T-cell (primary cell): ENCODE measurements at places on chromosomes 5 and 9. TPM values are rescaled to one million over a fixed set of nuclear protein-coding genes. Genes with fewer than 3 reads are reported as not detected.

The SLC6A7 gene
- total RNA-seq: not detected

- H3K27me3 ChIP-seq: no peaks in the 10 kb centered on the region
- no peak overlapping the region for H3K27ac ChIP-seq
- no peaks in the 10 kb centered on the region for H3K4me1 ChIP-seq
- DNase-seq: no peak
- H3K36me3 ChIP-seq: no peaks in the 10 kb centered on the region
Observed at GRCh38 chr5:89450149-89450538, 567.2 kb upstream of the MEF2C start.

GRCh38 chr5:10756549-10756948, 4.5 kb downstream of the DAP start:
- no peak overlapping the region for H3K27ac ChIP-seq
- DNase-seq: no peak
- peaks cover 28% of the 10 kb centered on the region for H3K4me1 ChIP-seq
- peaks cover 4% of the 10 kb centered on the region for H3K36me3 ChIP-seq
- H3K4me3 ChIP-seq: no peak overlapping the region

GRCh38 chr9:70133253-70134208, 89.9 kb downstream of the MAMDC2 start:
- no peaks in the 10 kb centered on the region for H3K27me3 ChIP-seq
- H3K4me1 ChIP-seq: no peaks in the 10 kb centered on the region
- DNase-seq: no peak

The SHC3 gene
- total RNA-seq: not detected

- no peak for DNase-seq
- no peak overlapping the region for H3K27ac ChIP-seq
- H3K4me3 ChIP-seq: no peak overlapping the region
- H3K4me1 ChIP-seq: no peaks in the 10 kb centered on the region
- no peaks in the 10 kb centered on the region for H3K27me3 ChIP-seq
Observed at GRCh38 chr5:18395126-18396110, 761.2 kb downstream of the TAF11L14 start.

The ACER2 gene
- total RNA-seq: 3.4 TPM

GRCh38 chr9:37937366-37937765, 33.4 kb upstream of the SLC25A51 start:
- no peaks in the 10 kb centered on the region for H3K27me3 ChIP-seq
- H3K4me1 ChIP-seq: no peaks in the 10 kb centered on the region
- H3K4me3 ChIP-seq: no peak overlapping the region
- no peak for DNase-seq
- H3K27ac ChIP-seq: no peak overlapping the region

The SLC4A9 gene
- not detected for total RNA-seq

DNA sequence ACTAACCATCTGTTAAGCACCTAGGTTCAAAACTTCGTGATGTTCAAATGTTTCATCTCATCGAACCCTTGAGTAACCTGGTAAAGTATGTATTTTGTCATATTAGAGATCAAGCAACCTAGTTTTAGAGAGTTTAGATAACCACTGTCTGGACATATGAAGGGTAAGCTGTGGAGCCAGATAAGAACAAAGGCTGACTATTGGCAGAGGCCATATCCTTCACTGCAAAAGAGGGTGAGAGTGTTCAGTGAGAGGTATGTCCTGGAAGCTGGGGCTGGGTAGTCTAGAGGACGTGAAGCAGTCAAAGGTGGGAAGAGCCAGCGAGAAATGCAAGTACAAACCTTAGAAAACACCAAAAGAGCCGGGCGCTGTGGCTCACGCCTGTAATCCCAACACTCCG, 573.1 kb upstream of the KLF4 start:
- DNase-seq: no peak
- H3K36me3 ChIP-seq: no peaks in the 10 kb centered on the region
- H3K4me3 ChIP-seq: no peak overlapping the region
- no peak overlapping the region for H3K27ac ChIP-seq

DNA sequence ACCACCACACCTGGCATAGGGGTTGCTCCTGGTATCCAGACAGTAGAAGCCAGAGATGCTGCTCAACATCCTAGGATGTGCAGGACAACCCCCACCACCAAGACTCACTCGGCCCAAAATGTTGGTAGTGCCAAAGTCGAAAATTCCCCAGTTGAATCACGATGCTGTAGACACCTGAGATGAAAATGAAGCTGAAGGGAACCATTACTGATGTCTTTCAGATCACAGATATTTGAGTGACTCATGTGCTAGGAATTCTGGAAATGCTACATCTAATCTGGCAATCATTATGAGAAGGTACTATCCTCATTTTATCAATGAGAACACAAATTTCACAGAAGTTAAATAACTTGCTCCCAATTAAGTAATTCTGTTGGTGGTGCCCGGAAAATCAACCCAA, 21.0 kb upstream of the UBE2QL1 start:
- H3K4me1 ChIP-seq: no peaks in the 10 kb centered on the region
- DNase-seq: no peak
- H3K27me3 ChIP-seq: peaks cover 17% of the 10 kb centered on the region
- no peak overlapping the region for H3K4me3 ChIP-seq
